Astrocyte of the cerebellum (primary cell): ENCODE measurements at places on chromosomes 3 and 15.

GRCh38 chr3:14539742-14540491 lies at the start of gene GRIP2:
Gene GRIP2, minus strand, starts transcription at chr3:14540342. Its CDS starts 34 bp downstream, at chr3:14540308.
- no peak for DNase-seq

GRCh38 chr3:57896691-57897090 lies 111.5 kb upstream of the FLNB start:
- DNase-seq: no peak

- DNase-seq: no peak
These were observed 84.5 kb downstream of the AQP9 start for GRCh38 chr15:58222679-58223078.

- peak; percentile 70 for DNase-seq
These were observed 124.6 kb downstream of the AKAP13 start for GRCh38 chr15:85504749-85505676.

- DNase-seq: peak; percentile 9
These were observed 6.1 kb upstream of the SCAANT1 start for GRCh38 chr3:63918321-63918720.

DNA sequence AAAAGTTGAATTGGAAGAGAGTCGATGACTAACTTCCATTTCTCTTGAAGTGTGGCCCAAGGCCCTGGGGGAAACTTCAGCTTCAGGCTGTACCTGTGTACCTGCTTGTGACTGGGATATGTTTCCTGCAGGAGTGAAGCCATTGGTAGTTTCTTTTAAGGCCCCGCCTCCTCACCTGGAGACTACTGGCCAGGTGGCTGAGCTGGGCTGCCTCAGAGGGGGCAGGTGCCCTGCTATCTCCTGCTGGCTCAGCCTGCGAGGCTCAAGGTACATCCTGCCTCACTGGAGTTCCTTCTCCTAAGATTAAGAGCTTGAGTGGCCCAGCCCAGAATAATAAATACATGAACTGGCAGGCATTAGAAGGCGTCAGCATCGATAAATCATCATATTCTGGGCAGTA lies 121.6 kb upstream of the ROPN1 start:
- DNase-seq: no peak

DNA sequence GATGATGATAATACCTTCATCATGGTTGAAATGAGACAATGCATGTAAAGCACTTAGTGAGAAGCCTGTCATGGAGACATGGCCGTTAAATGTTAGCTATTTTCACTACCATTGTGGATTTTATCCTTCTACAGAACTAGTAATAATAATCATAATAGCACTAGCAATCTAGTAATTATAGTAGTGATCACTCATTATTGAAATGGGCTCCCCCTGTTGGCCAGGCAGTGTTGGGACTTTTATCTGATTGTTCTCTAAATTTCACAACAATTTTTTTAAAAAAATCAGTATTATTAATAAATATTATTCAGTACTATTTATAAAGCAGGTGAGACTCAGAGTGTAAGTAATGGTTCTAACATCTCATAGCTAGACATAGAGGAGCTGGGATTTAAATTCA lies 396.3 kb downstream of the IL5RA start:
- no peak for DNase-seq

DNA sequence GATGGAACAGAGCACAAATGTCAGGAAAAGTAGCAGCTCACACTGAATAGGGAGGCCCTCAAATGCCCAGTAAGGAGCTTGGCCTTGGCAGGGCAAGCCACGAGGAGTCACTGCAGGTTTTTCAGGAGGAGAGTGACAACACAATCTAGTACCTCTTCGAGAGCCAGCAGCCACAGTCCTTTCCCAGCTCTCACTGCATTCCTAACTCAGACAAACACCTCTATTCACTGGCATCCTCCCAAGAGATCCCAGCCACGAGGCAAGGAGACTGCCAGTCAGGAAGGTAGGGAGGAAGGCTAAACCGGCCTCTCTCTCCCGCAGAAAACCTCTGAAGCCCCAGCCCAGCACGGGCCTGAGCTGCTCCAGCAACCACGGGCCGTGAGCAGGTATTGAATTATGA lies 146.0 kb upstream of the SMAD3 start:
- no peak for DNase-seq

GRCh38 chr15:40430271-40430805 lies 10.4 kb upstream of the BAHD1 start:
- DNase-seq: no peak

GRCh38 chr15:62932436-62932835 lies 110.1 kb upstream of the TPM1 start:
- no peak for DNase-seq
